ENCODE measurements at places on chromosomes 1 and 21.
A peak's percentile ranks its signal among the peaks of the same experiment; 100 is the strongest.

DNA sequence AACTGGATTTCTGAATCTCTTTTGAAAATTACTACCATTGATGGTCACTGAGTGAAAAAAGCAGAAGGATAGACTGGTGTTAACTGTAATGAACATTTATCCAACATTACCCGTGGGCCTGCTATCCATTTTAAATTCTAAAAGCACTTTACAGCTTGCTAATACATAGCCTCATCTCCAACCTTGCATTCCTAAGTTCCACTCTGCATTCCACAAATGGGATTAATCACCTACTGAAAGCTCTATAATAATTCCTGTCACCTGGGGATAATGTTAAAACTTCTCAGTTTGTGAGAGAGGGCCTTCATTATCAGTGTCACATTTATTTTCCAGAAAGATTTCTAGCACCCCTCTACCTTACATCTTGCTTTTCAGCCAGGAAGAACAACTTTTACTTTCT lies 38.2 kb downstream of the PTPRC start:
- DNase-seq: no peak

DNA sequence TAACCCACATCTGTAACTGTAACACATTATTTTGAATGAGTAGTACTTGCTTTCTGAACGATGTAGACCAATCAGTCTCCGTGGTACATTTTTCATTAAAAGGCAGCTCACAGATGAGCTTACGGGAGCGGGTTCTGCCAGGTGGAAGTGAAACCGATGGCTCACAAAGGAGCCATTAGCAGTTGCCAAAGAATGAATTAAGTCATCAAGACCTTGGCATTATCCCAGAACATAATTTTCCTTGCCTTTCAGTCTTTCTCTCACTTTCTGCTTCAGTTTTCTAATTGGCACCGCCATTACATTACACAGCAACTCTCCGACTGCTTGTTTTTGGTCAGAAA lies 33.5 kb upstream of the UTS2 start:
- peak; percentile 63 for DNase-seq

DNA sequence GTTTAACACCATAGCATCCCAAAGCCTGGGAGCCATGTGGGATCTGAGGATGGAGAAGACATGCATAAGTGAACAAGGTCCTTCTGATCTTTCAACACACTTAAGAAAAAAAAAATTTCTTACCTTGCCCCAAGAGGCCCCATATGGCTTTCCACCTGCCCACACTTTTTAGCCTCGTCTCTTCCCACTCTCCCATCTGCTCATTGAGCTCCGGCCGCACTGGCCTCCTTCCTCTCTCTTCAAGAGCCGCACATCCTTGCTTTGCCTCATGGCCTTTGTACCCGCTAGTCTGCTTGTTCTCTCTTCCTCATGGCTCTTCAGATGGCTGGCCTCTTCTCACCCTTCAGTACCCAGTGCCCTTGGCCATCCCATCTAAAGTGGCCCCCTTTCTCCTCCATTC lies 70.2 kb upstream of the PDE4B start:
- no peak for DNase-seq

- no peak for DNase-seq
These were observed 28.4 kb downstream of the TNNT2 start for GRCh38 chr1:201349092-201349491.

DNA sequence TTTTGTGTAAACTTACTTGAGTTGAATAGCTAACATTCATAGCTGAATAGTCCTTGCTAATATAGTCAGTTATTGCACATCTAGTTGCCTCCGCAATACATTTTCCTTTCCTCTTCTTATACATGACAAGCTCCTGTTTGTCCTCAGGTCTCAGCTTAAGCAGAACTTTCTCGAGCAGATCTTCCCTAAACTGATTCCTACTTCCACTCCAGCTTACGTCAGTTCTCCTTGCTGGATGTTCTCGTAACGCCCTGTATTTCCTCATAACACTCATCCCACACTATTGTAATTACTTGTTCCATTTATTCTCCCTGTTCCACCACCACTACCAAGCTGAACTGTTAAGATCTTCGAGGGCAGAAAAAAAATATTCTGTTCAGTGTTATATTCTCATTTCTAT lies 15.1 kb upstream of the OMA1 start:
- no peak for DNase-seq

DNA sequence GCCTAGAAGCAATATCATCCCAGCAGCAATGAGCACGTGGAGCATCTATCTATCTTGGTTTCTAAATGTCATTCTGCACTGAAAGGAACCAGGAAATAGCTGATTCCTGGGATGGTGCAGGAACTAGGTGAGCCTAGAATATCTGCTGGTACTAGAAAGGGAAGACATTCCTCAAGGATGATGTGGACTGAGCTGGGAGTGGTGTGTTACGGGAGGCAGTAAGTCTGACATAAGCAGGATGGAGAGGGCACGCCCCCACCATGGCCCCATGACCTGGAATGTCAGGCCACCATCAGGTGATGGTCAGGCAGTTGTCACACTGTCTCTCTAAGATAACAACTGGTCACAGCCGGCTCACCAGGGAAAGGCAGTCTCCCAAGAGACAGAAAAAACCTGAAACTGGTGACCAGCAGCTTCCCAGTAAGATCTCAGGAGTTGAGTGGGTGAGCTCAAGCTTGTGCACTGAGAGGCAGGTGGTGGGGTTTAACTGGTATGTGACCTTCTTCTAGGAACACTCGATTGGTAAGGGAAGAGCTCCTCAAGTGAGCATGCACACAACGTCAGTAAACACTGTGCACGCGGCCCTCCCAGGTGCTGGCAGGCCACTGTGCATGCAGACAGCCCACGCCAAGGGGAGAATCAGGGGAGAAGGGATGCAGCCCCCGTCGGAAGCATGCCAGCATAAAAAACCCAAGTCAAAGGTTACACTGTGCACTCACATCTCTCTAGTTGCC lies 148.7 kb downstream of the ADSS2 start:
- peak; percentile 77 for DNase-seq

DNA sequence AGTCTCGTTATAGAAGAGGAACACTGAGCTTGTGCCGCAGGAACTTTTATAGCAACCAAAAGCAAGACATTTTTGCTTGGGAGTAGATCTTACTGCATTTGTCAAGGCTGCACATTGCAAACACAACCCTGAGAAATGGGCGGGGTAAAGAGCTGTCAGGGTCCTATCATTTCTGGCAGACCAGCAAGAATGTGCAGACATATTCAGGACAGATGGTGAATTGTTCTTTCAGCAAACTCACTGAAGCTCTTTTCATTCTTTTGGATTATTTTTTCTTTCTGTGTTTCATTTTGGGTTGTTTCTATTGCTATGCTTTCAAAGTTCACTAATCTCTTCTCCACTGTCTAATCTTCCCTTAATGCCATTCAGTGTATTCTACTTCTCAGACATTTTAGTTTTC lies 5.1 kb upstream of the ACTN2 start:
- no peak for DNase-seq

DNA sequence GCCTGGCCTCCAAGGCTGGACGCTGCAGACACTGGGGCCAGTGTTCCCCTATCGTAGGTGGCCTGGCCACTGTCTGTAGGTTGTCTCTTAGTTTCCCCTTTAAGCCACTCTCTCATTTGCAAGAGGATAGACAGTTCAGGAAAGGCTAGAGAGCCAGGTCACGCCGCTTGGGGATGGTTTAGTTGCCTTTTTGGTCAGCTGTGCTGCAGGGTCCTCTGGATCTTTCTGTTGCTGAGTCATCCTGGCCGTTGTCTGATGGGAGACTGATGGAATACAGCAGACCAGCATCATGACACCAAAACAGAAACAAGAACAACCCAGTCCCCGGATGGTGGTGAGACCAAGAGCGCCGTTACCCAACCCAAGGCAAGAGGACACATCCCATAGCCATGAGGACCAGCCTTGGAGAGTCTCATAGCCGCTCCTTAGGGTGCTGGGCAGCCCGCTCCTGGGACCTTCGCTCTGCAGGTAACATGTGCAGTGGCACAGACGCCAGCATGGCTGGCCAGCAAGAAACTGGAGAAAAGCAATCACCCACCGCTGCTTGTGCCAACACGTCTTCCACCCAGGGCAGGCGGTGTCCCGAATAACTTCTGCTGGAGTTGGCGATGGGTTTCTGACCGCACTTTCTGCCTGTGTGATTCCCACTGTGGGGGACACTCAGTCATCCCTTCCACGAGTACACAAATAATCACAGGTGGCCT lies 79.1 kb upstream of the COL6A1 start:
- DNase-seq: no peak

DNA sequence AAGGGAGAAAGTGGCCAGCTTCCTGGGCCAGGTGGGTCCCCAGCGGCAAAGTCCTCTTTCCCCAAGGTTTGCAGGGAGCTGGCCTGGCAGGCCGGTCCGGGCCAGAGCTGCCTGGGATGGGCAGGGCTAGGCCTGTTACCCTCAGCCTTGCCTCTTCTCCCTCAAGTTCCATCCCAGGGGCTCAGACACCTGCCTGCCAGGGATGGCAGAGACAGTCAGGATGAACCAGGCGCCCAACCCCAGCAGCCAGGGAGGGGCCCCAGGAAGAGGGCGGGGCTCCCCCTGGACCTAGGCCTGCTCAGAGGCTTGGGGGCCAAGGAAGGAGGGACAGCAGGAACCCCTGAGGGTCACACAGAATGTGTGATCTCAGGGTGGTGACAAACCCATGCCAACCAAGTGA lies 120.6 kb downstream of the CASZ1 start:
- no peak for DNase-seq

DNA sequence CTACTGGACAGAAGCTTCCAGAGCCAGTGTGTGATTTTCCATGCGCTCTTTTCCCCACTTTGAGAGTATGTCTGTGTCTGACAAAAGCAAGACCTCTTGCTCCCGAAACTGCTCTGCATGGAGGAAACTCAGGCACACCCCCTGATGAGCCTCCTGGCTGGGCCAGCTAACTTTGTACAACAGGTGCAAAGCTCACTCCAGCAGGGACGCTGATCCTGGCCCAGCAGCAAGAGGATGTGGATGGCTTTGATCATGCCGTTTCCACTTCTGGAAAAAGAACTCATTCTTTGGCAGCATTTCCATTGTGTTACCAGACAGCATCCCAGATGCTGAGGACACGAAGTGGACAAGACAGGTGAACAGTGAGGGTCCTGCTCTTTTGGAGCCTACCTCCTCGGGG lies 103.1 kb downstream of the TLR5 start:
- DNase-seq: no peak

DNA sequence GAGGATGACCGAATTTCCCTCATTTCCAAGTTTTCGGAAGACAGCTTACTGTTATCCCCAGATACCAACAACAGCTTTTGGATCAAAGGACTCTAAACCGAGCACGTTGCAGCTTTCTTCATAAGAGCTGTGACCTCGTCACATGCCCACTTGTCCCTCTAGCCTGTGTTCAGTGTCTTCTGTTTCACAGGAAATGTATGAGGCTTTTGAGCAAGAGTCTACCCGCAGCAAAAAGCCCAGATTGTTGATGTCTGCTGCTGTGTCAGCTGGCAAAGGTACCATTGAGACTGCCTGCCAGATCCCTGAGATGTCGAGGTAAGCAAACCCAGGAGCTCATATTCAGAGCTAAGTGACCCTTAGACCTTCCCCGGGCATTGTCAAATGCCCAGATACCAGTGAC lies 24.1 kb downstream of the CHI3L2 start:
- no peak for DNase-seq

- DNase-seq: no peak
These were observed 20.5 kb downstream of the MAPKAPK2 start for GRCh38 chr1:206705191-206705590.

DNA sequence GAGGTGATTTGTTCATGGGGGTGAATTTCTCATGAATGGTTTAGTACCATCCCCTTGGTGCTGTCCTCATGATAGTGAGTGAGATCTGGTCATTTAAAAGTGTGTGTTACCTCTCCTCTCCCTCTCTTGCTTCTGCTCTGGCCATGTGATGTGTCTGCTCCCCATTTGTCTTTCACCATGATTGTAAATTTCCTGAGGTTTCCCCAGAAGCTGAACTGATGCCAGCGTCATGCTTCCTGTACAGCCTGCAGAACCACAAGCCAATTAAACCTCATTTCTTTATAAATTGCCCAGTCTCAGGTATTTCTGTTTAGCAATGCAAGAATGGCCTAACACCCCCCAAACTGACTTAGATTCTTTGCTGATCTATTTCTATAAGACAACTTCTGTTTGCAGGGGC lies 249.4 kb upstream of the B3GALT2 start:
- DNase-seq: no peak

DNA sequence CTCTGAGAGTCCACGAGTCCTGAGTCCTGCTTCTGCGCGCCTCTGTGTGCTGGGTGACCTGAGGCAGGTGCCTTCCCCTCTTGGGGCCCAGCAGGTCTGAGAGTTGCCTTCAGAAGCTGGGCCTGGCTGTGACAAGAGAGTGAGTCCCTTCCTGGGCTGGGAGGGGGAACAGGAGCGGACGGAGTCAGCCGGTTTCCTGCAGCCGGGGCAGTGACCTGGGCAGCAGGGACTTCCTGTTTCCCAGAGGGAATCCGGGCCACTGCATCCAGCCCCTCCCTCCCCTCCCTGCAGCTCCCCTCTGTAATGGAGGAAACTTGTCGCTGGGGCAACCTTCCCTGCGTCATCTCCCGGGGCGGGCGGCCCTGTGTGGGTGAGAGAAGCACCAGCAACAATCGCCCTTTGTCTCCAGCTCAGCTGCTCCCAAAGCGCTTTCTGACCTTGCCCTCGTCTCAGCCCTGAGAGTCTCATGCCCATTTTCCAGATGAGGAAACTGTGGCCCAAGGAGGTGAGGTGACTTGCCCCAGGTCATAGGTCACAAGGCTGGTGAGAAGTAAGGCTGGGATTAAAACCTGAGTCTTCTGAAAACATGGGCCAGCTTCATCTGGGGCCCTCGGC lies 61.1 kb downstream of the SDC3 start:
- no peak for DNase-seq

DNA sequence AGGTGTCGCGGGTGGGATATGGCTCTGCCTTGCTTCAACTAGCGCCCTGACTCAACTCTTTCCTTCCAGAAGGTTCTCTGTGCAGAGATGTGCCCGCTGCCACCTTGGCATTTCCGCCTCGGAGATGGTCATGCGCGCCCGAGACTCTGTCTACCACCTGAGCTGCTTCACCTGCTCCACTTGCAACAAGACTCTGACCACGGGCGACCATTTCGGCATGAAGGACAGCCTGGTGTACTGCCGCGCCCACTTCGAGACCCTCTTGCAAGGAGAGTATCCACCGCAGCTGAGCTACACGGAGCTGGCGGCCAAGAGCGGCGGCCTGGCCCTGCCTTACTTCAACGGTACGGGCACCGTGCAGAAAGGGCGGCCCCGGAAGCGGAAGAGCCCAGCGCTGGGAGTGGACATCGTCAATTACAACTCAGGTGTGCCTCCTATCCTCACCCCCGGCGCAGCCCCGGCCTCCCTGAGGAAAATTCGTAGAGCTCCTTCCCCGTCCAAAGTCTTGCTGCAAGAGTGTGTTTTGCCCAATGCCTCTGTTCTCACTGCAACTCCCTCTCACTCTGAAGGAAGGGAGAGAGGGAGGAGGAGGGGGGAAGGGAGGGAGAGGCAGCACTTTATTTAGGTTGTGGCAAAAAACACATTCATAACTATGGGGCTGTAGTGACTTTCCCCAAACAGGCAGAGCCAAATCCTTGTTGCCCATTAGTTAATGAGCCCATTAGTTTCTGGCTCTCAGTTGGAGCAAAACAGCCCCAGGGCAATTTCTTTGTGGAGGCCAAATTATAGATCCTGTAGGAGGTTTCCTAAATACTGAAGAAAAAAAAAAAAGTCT lies 4.3 kb downstream of the LHX9 start:
- DNase-seq: no peak
